ENCODE measurements at places on chromosomes 6 and 20.

DNA sequence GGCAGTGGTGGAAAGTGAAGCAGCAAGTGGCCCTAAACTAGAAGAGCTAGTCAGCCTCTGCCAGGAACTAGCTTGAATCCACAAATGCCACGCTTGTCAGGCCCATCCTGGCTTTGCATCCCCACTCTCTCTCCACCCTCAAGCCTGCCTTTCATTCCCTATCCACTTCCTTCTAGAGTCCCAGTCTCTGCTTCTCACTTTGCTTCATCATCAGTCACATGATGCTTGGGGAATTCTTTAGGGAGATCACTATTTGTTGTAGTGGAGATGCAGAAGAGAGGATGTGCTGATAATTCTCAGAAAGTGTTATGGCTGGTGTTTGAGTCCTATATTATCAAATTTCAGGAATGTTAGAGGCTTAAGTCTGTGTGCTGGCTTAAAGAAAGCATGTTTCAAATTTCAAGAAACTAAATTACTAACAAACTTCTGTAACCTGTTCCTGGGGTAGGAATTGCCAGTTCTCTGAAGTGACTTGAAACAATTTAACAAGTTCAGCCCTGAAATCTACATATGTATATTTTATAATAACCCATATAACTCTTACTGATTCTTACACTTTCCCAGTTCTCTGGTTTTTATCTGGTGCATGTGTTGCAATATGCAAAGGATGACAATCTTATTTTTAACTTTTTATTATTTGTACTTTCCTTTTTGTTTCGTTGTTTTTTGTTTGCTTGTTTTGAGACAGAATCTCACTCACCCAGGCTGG lies 7.5 kb downstream of the TRIM39 start:
- no peak for DNase-seq

- no peak for DNase-seq
Observed at GRCh38 chr6:125259354-125259736, 42.4 kb downstream of the HDDC2 start.

DNA sequence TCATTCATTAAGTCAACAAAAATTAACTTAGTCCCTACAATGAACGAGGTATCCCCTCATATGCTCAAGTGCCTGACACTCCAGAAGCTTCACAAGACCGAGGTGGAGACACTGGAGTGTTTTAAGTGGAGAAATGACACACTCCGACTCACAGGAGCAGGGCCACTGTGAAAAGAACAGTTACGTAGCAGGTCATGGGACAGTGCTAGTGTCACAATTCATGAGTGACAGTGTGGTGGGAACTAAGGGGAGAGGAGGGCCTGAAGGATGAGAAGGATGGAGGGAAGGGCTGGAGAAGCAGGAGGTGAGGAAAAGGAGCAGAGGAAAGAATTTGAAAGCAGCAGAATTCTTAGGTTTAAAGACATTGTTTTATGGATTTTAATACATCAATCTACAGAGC lies 1.3 kb upstream of the HLA-A start:
- DNase-seq = no peak

DNA sequence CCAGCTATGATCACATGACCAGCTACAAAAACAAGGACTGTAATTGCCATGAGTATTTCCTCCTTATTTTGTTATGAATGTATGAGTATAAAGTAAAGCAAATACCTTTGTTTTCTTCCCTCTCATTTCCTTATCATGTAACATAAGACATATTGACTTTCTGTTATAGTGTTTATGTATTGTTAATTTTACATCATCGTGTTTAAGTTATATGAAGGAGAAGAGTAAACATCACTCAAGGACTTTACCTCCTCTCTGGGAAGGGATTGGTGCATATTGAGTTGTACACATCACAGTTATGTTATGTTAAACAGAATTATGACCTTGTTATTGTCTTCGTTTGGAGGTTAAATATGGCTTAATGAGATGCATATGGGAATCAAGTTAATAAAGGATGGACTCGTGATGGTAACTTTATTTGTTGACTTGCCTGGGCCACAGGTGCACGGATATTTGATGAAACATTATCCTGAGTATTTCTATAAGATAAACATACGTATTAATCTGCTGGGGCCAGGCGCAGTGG lies 57.3 kb upstream of the CNKSR3 start:
- no peak for DNase-seq

DNA sequence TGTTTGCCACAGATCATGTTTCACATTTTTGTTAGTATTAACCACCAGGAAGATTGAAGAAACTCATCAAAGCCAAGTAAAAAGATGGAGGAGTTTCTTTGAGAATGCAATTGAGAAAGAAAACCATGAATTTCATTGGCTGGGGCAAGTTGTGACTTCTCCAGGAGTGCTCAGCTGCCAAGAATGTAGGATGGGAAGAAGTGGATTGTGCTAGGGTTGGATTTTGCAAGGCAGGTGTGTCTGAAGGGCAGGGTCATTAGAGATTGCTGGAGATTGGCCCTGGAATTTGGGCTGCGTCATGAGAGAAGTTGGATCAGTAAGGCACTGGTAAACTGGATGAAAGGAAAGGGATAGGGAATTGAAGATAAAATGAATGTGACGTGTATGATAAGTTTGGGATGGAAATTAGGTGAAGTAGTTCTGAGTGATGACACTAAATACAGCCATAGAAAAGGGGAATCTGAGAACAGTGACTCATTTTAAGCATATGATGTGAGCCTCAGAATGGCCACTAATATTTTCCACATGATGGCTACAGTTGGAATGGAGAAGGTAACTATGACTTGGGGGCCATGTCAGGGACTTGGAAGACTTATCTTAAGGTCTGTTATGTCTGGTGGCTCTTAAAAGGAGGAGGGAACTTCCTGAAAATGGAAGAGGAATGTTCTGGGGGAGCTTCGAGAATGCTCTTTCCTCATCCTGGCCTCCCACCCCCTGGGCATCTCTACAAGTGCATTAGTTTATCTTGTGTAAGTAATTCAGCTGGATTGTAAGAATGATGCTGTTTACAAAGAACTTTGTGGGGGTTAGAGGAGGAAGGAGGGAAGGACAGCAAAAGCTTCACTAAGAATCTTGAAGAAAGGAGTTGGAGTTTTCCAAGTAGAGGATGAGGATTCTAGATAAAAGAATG lies 27.8 kb upstream of the ERVFRD-1 start:
- DNase-seq = no peak

DNA sequence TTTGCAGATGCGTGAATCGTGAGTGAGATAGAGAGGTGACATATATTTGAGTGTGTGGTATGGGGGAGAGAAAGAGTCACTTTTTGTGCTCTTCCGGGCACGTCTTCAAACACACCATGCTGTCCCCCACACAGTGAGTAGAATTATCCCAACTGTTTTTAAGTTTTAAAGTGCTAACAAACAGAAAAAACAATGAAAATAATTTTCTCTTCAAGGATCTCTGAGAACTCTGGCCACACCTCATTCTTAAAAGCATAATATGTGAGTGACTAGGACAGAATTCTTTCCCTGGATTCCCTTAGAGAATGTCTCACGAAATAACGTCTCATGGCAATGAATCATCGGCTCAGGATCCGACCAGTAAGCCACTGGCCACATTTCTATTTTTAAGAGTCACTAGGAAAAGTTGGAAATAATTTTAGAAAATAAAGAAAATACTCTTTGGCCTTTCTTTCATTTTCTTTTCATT lies 235.7 kb upstream of the ZNF217 start:
- DNase-seq = no peak

DNA sequence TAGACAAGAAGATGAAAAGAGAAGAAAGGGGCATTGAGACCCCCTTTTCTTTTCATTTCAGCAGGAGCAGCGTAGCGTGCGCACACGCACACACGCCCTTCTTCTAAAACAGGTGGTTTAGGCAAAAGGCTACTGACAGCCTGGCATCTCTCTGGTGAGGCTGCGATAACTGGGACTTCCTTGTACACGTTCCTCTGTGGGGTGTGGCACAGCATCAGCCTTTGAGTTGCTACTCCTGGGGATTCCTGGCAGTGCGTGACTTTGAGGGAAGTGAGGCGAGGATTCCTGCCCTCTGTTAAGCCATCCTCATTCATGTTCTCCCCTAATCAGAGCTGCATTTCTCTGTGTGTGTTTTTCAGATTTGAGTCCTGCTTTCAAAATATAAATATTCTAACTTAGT lies 94.7 kb downstream of the TMEM170B start:
- no peak for DNase-seq

DNA sequence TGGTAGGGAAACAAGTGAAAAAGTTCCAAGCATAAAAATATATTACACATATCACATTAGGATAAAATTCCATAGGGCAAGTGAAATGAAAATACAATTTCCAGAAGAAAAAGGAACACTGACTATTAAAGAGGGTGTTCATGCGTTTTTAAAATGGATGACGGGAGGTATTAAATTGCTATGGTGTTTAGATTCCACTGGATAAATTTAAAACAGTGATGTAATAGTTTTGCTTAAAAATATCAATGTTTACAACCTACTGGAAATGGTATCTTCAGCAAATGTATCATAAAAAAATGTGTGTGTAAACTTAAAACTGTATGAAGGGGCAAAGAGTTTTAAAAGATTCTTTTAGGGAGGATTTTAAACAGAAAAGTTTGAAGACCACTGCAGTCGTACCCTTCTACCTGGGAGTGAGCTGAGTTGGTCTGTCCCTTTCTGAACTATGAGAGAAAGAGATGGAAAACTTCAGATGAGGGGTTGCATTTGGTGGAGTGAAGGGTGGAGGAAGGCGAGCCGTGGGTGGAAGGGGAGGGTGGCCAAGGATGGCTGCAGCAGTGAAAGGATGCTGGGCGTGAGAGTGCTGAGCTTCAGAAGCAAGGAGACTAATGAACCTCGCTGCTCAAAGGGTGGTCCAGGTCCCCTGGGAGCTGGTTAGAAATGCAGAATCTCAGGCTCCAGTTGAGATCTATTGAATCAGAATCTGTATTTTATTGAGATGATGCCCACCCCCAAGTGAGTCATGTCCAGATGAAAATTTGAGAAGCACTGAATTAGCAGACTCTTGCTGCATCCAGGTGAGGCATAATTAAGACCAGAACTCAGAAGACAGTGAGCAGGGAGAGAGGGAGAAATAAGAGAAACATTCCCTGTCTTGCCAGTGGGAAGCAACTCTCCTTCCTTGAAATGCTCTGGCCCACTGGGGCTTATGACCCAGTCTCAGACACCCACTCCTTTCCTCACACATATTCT lies 54.5 kb upstream of the MRPS10 start:
- no peak for DNase-seq

DNA sequence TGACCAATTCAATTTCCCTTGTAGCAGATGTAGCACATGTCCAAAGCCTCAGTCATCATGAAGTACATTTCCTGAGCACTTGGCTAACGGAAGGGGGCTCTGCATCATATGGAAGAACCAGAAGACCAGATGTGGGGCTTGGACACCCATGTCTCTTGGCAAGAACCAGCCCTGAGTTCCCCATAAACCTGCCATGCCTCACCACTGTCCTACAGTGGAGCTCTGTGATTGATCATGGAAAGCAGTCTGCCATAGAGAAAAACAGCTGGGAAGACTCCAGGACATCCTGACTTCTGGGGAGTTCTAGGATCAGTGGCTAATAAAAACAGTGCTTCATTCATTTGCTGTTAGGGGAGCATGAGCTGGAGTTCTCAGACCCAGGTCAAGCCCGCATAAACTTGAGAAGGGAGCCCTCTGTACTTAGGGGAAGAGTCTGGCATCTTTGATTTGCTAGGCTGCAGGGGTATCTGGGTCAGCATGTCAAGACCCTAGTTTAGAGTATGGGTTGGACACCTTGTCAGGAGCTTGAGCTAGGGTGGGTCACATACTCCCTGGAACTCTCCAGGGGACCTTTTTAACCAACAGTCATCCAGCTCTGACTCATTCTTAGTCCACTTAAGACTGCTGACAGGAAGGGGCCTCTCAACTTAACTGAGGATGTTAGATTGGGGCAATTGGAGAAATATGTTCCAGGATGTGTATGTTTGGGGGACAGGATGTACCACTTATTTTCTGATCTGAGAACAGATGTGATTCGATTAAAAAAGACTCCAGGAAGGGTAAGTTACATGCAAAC lies 26.3 kb upstream of the TRAM2 start:
- no peak for DNase-seq

GRCh38 chr6:79712616-79713135 lies 81.5 kb downstream of the SH3BGRL2 start:
- no peak for DNase-seq

GRCh38 chr6:50093116-50093937 lies 43.6 kb upstream of the DEFB112 start:
- DNase-seq = no peak

DNA sequence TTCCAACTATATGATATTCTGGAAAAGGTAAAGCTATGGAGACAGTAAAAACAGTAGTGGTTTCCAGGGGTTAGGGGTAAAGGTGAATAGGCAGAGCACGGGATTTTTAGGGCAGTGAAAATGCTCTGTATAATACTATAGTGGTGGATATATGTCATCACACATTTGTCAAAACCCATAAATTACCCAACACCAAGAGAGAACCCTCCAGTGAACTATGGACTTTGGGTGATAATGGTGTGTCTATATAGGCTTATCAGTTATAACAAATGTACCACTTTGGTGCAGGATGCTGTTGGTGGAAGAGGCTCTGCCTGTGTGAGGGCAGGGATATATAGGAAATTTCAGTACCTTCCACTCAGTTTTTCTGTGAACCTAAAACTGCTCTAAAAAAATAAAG lies 149.9 kb downstream of the GPX5 start:
- no peak for DNase-seq

DNA sequence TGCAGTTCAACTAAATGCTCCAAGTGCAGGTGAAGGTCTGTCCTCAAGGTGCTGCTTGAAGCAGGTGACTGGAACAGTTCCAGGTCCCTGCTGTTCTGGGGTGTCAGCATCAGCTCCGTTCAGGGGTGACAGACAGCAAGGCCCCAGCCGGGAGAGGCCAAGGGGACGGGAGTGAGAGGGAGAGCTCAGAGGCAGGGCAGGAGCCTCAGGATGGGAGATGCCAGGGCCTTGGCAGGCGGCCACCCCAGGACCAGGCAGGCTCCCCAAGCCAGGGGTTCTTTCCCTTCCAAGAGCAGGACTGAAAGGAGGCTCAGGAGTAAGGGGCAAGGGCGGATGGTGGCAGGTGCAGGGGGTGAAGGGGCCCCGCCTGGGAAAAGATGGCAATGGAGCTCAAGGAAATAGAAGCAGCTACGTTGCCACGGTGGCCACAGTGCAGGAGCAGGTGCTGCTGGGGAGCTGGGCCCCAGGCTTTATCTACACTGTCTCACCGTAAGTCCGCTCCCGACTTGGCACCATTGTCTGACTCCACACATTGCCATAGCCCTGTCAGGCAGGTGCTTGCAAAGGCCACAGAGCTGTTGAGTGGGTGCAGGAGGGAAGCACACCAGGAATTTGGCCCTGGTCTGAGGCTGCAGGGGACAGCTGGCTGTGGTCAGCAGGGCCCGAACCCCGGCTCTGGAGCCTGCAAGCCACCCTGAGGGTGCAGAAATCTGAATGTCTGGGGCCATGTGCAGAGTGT lies 43.1 kb downstream of the ERMARD start:
- no peak for DNase-seq

GRCh38 chr6:84774157-84774984 lies 10.0 kb upstream of the TBX18 start:
- DNase-seq = no peak

DNA sequence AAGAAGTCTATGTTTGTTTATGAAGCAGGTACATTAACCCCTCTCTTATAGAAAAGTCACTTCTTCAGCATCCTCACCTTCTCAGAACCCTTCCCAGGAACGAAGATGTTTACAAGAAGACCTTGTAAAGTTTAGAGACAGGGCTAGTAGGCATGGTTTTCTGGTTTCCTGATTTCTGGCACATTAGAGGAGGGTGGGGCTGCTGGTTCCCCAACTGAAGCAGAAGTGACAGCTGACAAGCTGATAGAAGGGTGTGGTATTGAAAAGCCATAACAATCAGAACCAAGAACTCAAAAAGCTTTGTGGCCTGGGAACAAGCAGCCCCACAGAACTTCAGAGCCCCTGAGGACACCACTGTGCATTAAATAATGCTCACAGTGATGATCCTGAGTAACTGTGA lies 91.2 kb downstream of the RTN4IP1 start:
- DNase-seq = no peak

- DNase-seq = no peak
Observed at GRCh38 chr6:137866200-137866913, 702 bp upstream of the TNFAIP3 start.
